ENCODE measurements at places on chromosomes 16 and 17.

DNA sequence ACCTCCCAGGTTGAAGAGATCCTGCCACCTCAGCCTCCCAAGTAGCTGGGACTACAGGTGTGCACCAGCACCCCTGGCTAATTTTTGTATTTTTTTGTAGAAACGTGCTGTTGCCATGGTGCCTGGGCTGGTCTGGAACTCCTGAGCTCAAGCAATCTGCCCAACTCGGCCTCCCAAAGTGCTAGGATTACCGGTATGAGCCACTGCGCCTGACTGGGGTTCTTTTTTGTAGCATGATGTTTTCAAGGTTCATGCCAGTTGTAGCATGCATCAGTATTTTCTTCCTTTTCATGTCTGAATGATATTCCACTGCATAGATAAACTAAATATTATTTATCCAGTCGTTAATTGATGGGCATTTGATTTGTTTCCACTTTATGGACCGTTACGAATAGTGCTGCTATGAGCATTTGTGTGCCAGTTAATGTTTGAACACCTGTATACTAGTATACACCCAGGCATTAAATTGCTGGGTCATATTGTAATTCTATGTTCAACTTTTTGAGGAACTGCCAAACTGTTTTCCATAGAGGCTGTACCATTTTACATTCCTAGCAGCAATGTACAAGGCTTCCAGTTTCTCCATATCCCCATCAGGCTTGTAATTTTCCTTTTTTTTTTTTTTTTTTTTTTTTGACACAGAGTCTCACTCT, 24.8 kb upstream of the CEP20 start:
- DNase-seq = no peak

- no peak for DNase-seq
These were observed 3.1 kb upstream of the ARL5C start for GRCh38 chr17:39169101-39169500.

GRCh38 chr16:68037841-68038597, 14.9 kb downstream of the DUS2 start:
- DNase-seq = no peak

DNA sequence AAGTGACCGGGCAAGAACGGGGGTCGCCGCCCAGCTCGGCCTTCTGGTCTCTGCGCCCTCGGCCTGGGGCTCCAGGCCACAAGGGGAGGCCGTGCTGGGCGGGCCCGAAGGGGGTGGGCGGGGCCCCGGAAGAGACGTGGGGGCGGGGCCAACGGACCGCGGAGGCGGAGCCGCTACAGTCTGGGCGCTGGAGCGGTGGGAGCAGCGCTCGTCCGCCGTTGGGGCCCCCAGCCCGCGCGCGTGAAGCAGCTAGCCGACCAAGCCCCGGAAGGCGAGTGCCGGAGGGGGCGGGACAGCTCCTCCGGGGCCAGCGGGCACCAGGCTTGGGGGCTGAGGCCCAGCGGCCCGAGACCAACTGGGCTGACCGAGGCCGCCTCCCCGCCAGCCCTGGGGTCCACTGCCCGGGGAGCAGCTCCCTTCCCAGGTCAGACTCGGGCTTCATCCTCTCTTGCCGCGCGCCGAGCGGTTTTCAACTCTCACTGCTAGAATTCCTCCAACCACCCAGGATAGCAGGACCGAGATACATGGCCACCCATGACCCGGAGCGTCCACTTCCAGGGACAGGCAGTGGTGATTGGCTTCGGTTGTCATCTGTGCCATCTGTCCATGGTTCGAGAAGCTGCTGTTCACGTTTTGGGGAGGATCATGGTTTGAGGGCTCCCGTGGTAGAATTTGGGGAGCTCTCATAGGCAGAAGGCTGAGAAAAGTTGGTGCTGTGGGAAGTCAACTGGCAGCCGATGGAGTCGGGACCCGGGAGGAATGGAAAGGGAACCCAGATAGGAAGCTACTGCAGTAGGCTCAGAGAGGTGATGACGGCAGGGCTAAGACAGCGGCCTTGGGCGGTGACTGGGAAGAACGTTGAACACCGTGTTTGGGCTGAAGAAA, 44.6 kb upstream of the LCMT1 start:
- peak; percentile 76 for DNase-seq

DNA sequence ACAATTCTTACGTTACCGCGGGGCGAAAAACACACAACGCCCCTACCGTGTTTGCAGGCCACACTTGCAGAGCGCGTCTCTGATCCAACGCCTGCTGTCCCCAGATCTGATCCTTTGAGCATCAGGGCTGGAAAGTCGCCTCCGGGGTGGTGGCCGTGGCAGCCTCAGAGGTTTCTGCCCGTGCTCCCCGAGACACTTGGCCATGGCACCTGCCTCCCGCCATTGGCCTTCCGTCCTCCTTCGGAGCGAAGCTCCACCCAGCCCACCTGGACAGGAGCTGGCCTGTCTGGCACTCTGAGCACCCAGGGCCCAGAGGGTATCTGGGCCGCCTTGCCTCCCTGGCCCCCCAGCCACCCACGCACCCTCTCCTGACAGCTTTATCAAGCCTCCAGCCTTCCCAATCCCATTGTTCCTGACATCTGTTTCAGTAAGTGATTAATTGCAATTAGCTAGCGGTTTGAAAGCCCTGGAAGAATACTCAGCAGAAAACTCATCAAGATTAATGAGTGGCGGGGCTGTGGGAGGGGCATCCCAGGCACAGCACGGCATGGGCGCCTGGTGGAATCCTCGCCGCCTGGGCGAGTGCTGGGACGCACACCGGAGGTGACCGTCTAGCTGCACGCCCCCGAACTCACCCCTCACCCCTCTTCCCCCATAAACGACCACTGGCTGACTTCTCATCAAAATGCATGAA, 181.5 kb upstream of the GSE1 start:
- no peak for DNase-seq

DNA sequence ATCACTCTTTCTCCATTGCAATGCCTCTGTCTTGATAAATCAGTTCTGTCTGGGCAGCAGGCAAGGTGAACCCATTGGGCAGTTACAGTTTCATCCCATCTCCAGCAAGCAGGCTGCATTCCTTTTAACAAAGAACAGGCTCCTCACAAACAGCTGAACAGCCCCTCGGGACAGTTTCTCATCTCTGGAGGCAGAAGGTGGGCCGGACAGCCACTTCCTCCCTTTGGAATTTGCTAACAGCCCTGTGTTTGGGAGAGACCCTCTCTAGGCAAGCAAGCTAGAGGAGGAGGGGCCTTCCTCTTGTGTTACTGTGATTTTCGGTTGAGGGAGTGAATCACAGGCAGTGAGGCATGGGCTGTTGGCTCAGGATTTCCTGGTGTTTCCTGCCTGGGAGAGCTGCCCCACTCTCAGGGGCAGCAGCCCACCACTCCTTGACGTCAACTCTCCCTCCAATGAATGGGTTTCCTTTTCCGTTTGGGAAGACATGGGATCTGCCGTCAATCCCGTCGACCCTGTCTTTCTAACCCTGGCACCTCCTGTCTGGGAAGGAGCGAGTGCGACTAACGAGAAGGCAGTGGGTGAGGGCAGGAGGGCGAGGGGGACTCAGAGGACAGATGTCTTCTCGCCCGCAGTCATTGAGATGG, 3.7 kb upstream of the PGS1 start:
- DNase-seq = no peak

Data from activated CD4-positive, alpha-beta T cell treated with anti-CD3 and anti-CD28 coated beads, Interleukin-2, amount 50 U/mL, for 16 hours (primary cell).